ENCODE measurements at places on chromosomes 6 and 20.

DNA sequence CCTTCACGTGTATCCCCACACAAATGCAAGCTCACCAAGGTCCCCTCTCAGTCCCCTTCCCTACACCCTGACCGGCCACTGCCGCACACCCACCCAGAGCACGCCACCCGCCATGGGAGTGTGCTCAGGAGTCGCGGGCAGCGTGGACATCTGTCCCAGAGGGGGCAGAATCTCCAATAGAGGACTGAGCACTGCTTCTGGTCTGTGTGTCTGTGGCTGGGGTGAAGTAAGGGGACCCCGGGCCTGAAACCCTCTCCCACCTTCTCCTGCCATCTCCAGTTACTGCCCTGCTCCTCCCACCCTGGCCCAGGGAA, 8.3 kb downstream of the MYL9 start:
- no peak for DNase-seq

- no peak for DNase-seq
Observed at GRCh38 chr6:157603314-157603940, 219.6 kb upstream of the SNX9 start.

DNA sequence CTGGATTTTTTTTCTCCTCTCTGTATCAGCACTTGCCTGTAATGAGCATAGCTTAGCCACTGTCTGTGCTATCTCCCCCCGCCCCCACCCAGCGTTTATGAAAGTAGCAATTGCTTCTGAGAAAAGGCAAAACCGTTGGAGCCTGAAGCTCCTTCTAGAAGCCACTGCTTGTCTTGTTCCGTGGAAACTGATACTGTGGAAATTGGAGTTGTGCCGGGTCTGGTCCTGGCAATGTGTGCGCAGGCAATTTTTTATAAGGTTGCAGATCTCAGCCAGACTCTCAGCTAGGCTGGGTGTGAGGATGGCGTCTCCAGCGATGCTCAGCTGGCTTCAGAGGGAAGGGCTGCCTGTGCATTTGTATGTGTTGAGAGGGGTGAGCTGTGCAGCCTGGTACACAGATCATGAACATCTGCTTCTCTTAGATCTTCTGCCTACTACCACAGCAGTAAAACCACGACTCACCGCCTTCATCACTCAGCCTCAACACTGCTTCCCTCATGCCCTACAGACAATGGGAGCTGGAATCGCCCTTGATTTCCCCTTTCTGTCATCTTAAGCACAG, 72.4 kb upstream of the GTSF1L start:
- no peak for DNase-seq

DNA sequence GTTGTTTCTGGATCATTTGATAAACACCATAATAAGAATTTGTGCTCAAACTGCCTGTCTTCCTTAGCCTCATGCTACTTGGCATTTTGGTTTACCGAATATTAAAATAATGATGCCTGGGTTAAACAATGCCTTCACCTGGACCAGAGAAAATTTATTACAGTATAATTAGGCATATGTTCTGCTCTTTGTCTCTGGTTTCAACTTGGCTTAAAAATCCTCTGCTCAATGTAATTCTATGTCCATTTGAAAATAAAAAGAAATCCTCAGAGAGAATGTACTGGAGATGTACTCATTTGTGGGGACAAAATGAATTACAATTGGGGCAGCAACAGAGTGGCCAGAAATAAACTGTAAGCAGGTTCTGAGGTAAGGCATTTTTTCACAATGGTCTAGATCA, 95.0 kb downstream of the DST start:
- DNase-seq: no peak

- DNase-seq: no peak
Observed at GRCh38 chr6:108521616-108522107, 39.1 kb upstream of the FOXO3 start.

DNA sequence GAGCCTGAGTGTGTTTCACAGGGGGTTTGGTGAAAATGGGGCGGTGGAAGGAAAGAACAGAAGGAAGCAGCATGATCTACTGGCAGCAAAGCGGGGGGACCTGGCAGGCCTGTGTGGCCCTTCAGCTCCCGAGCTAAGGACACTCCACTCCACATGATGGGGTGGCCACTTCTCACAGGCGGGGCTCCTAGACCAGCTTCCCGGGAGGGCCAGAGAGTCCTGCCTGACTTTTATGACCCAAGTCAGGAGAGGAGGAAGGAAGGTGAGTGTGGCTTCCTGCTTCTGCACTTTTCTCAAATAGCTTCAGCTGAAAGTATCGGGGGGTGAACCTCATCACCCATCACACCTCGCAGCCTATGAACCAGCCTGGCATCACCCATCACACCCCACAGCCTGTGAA, 117.5 kb upstream of the AFDN start:
- DNase-seq: no peak

DNA sequence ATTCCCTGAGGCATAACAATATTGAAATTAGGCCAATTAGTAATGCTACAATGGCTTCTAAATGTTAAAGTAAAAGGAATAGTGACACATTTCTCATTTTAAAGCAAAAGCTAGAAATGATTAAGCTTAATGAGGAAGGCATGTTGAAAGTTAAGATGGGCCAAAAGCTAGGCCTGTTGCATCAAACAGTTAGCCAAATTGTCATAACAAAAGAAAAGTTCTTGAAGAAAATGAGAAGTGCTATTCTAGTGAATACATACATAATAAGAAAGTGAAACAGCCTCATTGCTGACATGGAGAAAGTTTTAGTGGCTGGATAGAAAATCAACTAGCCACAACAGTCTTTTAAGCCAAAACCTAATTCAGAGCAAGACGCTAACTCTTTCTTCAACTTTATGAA, 12.9 kb downstream of the OR2A4 start:
- DNase-seq: no peak

- peak; percentile 11 for DNase-seq
Observed at GRCh38 chr20:59063358-59064213, 21.0 kb upstream of the PRELID3B start.

GRCh38 chr20:31861385-31862156, 8.8 kb downstream of the DUSP15 start:
- DNase-seq: peak; percentile 66

DNA sequence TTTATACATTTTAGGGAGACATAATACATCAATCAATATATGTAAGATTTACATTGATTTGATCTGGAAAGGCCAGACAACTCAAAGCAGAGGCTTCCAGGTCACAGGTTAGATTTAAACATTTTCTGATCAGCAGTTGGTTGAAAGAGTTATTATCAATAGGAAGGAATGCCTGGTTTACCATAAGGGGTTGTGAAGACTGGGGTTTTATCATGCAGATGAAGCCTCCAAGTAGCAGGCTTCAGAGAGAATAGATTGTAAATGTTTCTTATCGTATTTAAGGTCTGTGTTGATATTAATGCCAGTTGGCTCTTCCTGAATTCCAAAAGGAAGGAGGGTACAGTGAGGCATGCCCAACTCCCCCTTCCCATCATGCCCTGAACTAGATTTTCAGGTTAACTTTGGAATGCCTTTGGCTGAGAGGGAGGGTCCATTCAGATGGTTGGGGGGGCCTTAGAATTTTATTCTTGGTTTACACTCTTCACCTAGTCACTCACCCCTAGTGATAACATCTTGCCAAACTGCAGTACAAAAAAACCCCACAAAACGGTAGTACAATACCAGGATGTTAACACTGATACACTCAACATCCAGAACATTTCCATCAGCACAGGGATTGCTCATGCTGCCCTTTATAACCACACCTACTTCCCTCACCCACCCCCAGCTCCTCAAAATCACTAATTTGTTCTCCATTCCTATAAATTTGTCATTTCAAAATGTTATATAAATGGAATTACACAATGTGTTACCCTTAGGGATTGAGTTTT, 259.6 kb upstream of the PLN start:
- peak; percentile 16 for DNase-seq

DNA sequence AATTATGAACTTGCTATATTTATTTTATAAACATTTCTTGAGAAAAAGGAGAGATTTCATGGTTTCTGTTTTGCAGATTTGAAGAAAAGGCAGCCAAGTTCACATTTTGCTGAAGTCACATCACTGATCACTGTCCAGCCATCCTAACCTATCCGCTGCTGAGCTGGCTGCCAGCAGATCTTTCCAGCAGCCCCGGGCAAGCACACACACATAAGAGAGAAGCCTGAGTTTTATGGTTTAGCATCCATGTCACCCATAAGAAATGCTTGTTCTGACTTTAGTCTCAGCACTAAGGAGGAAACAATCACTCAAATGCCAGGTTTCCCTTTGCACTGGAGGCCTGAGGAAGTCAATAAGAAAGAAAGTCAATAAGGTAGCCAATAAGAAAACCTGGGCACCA, 287.1 kb downstream of the SMOC2 start:
- no peak for DNase-seq

GRCh38 chr6:139126255-139126654, 8.6 kb upstream of the HECA start:
- peak; percentile 81 for DNase-seq
